ENCODE measurements at places on chromosomes 7 and 10.

- DNase-seq, result no peak
Measured at GRCh38 chr10:70666960-70667798, 5.1 kb upstream of the ADAMTS14 start.

- DNase-seq, result no peak
Measured at GRCh38 chr10:17222329-17222728, 5.7 kb upstream of the VIM start.

DNA sequence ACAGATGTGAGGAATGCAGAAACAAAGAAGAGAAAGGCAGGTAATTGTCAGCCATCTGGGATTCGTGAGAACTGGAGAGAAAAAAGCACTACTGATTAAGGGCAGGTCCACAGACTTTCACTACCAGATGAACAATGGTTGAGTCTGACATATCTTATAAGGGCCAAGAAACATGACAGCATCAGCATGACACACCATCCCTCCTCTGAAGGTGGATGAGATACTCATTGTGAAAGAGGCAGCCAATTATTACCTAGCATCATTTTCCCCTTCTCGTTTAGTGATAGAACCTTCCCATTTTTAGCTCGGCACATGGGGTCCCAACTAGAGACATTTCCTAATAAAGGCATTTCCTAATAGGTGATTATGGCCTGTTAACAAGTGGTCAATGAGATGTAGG lies 19.2 kb upstream of the MET start:
- no peak for DNase-seq

GRCh38 chr10:81953420-81953819 lies 78.4 kb downstream of the NRG3 start:
- DNase-seq, result no peak

DNA sequence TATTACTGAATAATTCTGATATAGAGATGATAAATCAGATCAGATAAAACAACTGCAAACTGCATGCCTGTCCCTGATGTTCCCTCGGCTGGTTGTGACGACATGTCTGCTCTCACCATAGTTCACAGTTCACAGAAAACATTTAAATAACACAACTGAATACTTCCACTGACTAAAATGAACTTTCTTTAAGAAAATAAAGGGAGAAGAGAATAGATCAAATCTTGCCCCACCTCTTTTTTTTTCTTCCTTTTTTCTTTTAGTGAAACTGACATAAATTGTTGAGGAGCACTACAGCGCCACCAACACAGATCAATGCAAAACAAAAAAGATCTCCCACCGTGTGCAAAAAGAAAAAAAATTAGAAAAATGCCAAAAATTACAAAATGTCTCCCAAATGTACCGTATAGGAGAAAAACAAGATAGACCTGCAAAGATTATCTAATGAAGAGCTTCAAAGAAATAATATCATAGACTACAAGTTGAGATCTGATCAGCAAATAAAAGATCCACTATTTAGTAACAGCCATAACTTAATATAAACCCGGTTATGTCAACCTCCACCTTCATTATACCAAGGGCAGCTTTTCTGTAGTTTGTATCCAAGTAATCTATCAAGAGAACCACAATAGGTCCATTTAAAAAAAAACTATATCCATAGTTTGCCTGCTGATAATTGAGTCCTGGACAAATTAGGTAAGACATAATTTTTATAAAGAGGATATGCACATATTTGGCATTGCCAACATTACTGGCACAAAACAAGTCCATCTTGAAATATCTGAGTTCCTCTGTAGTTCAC lies 30.7 kb upstream of the EPC1 start:
- DNase-seq, result peak; percentile 40

- DNase-seq, result no peak
Measured at GRCh38 chr10:71456631-71457030, 59.9 kb downstream of the CDH23 start.

DNA sequence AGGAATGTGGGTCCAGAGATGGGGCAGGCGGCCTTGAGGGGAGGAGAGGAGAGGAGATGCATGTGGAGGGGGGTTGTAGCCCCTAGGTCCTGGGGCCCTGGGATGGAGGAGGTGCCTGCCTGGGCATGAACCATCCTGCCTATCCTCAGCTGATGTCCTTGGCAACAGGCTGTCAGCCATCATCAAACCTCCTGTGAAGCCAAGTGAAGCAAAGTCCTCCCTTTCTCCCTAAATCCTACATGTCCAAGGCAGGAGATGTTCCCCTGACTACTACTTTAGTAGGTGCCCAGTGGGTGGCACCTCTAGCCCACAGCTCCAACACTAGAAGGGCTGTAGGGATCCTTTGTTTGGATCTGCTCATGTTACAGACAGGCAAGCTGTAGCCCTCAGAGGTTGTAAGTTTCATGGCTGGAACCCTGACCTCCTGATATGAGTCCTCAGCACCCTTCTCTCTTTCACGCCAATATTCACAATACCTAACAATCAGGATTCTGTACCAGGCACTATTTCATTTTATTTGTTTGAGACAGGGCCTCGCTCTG lies 66.6 kb upstream of the SYPL1 start:
- DNase-seq, result no peak

GRCh38 chr7:18353339-18353738 lies 142.2 kb upstream of the HDAC9 start:
- DNase-seq, result no peak

DNA sequence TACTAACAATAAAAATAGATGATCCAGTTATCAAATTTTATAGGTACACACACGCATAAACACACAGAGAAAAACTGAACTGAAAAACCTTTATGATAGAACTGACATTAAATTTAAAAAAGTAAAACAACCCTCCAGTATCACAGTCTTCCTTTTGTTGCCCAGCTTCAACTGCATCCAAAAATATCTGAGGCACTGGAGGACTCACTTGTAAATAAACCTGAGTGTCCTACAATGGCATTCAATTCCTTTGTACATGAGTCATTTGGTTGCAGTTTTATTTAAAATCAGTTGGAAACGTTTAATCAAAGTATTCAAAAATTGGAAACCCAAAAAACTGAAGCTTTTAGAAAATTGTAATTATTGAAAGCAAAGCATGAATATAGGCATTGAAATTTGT lies 265.2 kb upstream of the CSTF2T start:
- no peak for DNase-seq

DNA sequence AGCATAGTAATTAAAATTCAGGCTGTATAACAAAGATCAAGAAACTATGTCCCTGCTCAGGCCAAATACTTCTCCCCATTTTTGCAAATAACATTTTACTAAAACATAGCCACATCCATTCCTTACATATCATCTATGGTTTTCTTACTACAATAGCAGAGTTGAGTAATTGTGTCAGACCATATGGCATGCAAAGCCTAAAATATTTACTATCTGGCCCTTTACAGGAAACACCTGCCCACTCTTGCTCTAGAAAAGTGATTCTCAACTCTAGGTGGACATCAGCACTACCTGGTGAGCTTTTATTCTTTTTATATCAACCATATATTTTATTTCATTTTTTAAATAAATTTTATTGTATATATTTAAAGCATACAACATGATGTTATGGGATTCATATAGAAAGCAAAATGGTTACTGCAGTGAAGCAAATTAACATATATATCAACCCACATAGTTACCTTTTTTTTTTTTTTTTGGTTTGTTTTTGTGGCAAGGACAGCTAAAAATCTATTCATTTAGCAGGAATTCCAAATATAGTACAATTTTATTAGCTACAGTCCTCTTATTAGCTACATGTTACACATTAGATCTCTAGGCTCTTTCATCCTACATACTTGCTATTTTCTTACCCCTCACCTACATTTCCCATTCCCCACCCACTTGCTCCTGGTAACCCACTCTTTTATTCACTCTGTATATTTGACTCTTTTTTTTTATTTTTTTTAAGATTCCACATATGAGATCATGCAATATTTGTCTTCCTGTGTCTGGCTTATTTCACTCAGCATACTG lies 19.6 kb downstream of the ABI1 start:
- no peak for DNase-seq
